ENCODE measurements at places on chromosomes 7 and 10.
A peak's percentile ranks its signal among the peaks of the same experiment; 100 is the strongest.

DNA sequence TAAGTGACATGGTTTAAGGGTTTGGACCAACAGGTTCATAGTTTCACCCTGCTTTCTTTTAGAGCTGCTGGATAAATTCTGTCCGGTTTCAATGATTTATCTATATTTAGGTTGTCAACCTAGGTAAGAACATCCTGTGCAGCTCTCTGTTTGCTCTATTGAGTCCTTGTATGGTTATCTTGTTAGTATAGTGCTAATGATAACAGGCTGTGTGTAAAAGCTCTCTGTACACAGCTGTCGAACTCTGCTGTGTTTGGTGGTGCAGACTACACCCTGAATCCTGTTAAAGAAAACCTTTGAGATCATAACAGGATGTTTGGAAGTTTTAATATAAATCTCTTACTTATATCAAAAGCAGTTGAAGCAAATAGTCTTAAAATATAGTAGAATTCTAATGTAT lies 219.2 kb downstream of the SDK1 start:
- DNase-seq, result no peak

DNA sequence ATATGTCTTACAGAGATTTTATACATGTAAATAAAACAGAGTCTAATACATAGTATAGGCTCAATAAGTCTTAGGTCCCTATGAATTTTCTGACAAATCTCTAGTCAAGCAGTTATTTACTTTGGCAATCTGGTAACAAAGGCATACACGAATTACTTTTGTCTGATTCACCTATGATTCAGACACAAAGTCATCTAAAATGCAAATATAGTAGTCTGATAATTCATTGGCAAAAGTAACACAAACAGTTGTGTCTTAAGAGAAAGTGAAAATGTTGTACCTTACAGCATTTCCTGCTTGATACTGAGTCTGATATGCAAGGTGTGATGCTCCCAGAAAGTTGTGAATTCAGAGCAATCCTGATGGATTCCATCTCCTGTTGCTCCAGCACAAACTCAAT lies 209.4 kb upstream of the PRSS1 start:
- no peak for DNase-seq

DNA sequence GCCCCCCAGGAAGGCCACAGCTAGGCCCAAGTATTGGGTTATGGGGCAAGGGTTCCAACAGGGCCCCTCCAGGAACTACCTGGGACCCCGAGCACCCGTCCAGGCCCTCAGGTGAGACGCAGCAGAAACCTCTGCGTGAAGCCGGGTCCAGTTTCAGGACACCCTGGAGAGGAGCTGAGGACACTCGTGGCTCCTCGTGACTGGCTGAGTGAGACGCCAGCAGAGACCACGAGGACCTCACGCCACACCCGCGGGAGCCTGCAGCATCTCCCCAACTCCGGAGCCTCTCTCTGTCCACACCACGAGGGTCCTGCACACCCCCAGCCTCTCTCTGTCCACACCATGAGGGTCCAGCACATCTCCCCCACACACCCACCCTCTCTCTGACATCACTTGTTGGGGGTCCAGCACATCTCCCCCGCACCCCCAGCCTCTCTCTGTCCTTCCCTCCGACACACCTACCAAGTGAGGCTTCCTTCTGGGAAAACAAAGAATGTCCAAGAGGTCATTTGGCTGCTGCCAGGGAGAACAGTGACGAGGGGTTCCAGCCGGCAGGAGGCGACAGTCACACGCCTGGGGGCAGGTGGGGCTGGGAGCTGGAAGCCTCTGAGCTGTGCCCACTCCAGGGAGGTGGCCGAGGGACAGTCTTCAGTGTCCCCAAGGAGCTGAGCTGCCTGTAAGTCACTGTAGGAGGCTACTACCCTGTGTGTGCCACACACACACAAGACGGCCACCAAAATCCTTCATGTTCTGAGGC lies 46.1 kb upstream of the PPP2R2D start:
- no peak for DNase-seq

- peak; percentile 40 for DNase-seq
These were observed 628 bp downstream of the PARP12 start for GRCh38 chr7:140062118-140062527.

DNA sequence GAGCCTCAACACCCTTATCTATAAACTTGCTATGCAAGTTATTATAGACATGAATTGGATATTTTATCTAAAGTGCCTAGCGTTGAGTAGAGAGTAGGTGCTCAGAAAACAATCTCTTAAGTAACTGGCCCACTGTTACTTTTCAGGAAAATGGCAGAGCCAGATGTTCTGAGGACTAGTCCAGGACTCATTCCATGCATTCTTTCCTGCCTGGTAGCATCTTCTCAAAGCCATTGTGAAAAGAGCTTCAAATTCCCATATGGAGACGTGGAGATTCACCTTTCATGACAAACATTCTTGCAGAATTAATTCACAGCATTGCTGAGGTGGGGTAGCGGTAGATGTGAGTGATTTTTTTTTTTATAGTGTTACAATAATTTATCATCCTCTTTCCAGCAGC lies 35.9 kb upstream of the ITPRID1 start:
- no peak for DNase-seq

- no peak for DNase-seq
These were observed 512.6 kb upstream of the SEMA3D start for GRCh38 chr7:85699482-85699881.

- DNase-seq, result no peak
These were observed 73.2 kb upstream of the DGKI start for GRCh38 chr7:137919987-137920386.

DNA sequence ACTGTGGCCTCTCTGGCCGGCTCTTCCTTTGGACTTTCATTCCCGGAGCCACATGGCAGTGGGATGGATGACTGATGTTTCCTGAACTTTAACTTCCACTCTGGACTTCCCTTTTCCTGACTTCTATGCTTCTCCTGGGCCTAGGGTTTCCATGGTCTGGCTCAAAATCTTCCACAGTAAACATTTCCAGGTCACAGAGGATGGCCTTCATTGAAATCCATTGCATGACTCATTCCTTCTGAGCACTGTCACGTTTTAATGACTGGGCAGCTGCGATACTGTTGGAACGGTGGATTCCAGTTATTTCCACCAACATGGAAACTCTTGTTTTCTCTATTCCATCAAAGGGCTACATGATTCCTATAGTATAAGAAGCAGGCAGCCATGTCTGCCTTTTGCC lies 24.4 kb upstream of the ZNF273 start:
- DNase-seq, result peak; percentile 92

DNA sequence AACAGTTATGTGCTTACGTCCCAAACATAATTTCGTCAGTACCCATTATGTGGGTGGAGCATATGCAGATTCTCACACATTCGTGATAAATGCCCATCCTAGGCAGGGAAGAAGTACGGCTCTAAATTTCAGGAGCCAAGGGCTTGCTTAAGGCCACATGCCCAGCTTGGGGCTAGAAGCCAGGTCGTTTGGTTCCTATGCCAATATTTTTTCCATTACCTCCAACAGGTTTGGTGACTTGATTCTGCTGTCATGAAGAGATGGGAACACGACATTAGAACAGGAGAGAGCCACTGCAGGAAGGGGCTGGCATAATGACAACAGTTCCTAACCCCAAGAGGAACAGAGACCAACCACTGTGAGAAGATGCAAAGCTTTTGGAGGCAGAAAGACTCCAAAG lies 85.1 kb downstream of the HIPK2 start:
- no peak for DNase-seq

- DNase-seq, result no peak
These were observed 406.5 kb downstream of the PLXNA4 start for GRCh38 chr7:132169730-132170129.

DNA sequence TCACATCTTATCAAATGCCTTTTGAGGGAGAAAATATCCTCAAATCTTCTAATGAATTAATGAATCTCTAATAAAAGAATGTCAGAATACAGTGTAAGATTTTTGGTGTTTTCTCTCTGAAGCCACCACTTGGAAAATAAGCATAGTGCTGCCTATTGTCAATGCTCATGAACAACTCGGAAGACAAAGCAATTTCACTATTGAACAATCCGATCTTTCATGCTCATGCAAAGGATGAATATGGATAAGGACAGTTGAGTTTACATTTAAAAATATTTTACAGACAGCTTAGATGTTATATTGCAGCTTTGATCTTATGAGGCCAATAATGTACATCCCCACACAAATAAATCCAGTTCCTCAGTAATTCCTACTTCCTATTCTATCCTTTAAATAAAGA lies 40.6 kb downstream of the MAGI2 start:
- DNase-seq, result no peak

DNA sequence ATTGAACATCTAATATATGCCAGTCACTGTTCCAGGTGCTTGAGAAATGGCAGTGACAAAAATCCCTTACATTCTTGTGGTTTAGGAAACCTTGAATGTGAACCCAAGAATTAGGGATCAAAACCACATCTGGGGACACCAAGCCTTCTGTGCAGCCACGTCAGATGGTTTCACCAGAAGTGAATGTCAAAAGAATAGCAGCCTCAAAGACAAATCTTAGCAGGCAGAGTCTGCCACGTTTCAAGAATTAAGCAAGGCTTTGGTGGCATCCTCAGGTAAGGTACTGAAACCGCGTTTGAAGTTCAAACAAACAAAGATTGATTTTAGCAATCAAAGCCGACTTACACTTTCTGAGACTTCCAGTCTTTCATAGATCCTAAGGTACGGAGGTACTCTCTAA lies 225.5 kb upstream of the GNAI1 start:
- no peak for DNase-seq

DNA sequence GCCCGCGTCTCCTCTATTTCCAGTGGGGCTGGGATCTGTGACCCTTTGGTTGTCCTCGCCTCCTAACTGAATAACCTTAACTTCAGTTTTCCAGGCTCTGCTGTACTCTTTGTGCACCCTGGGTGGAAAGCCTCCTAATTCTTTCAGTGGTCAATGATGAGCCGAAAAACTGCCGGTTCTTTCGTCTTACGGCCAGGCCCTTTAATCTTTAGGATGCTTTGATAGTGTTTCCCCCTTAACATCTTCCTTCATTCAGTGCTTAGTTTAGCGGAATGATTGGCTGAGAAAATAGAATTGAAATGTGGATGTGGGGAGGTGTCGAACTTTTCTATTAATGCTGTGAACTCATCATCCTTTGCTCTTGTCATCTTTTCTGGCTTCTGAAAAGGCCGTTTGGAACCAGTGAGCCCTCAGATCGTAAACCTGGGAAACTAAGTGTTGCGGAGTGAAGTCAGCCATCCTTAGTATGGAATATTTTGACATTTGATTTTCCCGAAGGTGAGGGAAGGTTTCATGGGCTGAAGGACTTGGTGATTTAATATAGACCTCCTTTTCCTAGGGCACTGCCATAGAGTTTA lies 847 bp downstream of the GARS1 start:
- peak; percentile 19 for DNase-seq

DNA sequence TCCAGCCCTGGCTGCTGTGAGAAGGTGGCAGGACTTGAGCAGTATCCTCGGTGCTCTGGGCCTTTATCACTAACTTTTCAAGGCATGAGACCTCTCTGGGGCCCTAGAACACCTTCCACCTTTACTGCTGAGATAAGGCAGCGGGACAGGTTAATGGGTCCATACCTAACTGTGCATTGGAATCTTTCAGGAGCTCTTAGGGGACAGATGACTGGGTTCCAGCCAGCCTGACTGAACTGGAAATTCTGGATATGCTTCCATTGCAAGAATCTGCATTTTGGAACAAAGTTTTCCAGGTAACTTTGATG lies 73.0 kb downstream of the ATXN7L1 start:
- DNase-seq, result no peak

- peak; percentile 19 for DNase-seq
These were observed 69.1 kb downstream of the VPS41 start for GRCh38 chr7:38839851-38840250.

DNA sequence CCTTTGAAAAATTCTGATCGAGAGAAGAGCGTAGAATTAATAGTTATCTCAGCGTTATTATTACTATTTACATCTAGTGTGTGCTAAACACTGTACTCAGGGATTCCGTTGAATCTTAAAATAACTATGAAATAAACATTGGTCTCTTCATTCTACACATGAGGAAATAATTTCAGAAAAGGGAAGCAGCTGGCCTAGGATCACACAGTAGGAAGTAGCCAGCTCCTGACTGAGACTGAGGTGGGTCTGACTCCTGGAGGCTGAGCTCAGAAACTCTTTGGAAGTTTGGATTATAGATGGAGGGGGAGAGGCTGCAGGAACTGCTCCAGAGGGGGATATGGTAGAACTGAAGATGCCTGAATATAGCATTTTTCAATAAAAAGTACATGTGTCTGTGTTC lies 183.9 kb upstream of the WDR11 start:
- no peak for DNase-seq

GRCh38 chr10:6283655-6284054 lies 80.9 kb downstream of the PFKFB3 start:
- DNase-seq, result no peak

GRCh38 chr10:129579228-129579627 lies 112.2 kb downstream of the MGMT start:
- DNase-seq, result no peak

DNA sequence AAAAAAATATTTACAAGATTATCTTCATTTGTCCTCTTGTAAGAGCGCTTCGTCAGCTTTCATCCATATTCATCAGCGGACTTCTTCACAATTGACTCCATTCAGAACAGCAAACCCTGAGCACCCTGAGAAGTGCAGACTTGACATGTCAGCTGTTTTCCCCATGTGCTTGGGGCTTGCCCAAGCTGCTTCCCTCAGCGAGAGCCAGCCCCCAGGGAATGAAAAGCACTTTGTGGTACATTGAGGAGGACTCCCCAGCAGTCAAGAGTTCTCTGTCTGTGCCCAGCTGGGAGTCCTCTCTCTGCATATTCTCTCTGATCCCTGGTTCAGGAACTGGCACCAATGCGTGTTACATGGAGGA lies 22.7 kb downstream of the HKDC1 start:
- no peak for DNase-seq

DNA sequence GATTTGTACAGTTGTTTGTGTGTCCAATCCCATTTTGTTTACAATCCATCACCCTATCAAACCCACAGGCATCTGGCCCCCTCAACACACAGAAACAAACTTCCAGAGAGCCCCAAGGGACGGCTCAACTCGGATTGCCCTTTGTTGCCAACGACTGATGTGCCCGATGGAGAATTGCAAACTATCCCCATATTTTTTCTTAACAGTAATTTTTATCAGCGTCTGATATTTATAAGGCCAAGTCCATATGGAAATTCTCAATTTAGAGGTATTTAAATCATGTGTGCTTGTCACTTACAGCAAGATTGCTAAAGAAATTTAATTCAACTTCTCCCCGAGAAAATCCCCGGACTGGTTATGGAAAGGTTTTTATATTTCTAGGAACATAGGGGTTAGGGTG lies 113.9 kb upstream of the NPS start:
- DNase-seq, result no peak

DNA sequence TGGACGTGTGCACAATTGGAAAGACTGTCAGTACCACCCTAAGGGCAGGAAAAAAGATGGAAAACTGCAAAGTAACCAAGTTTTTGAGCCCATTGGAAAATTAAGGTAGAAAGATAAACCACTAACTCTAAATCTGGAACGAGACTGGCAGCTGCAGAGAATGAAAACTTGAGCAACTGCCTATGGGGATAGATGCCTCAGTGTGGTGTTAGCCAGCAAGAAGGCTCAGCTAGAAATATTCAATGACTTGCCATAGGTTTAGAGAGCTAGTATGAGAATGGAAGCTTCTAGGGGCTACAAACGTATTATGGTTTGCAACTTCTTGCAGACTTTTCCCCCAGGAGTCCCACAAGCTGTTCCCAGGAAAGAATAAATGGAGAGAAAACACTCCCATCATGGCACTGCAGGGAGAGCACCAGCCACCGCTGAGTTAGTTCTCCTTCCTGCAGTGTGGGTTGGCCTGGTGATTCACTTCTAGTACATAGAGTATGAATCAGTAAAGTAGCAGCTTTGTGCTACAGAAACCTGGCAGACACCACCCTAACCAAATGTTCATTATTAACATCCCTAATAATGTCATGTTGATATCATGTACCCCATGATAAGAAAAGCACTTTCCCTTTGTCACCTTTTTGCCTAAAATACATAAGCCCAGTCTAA lies 372.4 kb upstream of the VWC2 start:
- no peak for DNase-seq

All from lung microvascular endothelial cell (primary cell).